ENCODE measurements at places on chromosomes 5 and 9. TPM values are rescaled to one million over a fixed set of nuclear protein-coding genes. Genes with fewer than 3 reads are reported as not detected.

Gene BTNL3
- total RNA-seq = not detected

DNA sequence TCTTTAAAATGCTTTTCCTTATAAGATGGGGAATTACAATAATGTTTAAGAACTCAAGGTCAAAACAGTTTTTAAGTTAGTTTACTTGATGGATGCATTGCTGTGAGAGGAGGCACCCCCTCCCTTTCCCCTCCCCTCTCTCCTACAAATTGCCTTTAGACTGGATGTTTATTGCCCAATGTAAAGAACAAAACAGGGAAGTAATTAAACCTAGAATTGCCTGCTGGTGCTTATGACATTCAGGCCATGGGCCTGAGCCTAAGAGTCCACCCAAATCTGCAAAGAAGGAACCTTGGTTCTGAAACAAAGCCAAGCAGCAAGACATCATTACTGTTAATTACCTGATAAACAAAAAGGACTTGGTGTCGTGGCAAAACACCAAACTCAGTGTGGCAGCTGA, 630.3 kb downstream of the ISL1 start:
- no peaks in the 10 kb centered on the region for H3K27me3 ChIP-seq
- no peak for DNase-seq
- no peaks in the 10 kb centered on the region for H3K4me1 ChIP-seq
- H3K36me3 ChIP-seq = no peaks in the 10 kb centered on the region

Gene SLC28A3
- total RNA-seq = not detected

Gene IGFBPL1
- 4.8 TPM for total RNA-seq

DNA sequence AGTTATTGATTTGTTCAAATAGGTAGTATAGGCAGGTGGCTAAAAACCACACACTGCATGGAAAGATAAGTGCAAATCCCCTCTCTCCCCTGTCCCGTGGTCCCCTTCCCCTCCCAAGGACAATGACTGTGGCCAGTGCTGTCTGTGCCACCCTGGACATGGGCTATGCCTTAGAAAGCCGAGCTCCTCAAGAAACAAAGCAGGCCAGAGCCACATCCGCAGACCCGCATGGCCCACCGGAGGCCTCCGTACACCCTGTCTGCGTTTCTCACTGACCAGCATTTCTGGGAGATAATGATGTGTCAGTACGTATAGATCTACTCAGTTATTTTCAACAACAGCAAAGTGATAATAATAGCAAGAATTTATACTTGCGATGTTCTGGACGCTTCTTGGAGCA, 16.3 kb downstream of the TSPAN17 start:
- no peak overlapping the region for H3K4me3 ChIP-seq
- DNase-seq = no peak
- no peaks in the 10 kb centered on the region for H3K36me3 ChIP-seq
- H3K27me3 ChIP-seq = no peaks in the 10 kb centered on the region
- no peak overlapping the region for H3K27ac ChIP-seq
- H3K4me1 ChIP-seq = no peaks in the 10 kb centered on the region

Gene GABRA6
- not detected for total RNA-seq

GRCh38 chr5:135835766-135836165, 1.3 kb downstream of the SLC25A48 start:
- no peak overlapping the region for H3K4me3 ChIP-seq
- H3K27me3 ChIP-seq = no peaks in the 10 kb centered on the region
- DNase-seq = no peak
- no peaks in the 10 kb centered on the region for H3K36me3 ChIP-seq

DNA sequence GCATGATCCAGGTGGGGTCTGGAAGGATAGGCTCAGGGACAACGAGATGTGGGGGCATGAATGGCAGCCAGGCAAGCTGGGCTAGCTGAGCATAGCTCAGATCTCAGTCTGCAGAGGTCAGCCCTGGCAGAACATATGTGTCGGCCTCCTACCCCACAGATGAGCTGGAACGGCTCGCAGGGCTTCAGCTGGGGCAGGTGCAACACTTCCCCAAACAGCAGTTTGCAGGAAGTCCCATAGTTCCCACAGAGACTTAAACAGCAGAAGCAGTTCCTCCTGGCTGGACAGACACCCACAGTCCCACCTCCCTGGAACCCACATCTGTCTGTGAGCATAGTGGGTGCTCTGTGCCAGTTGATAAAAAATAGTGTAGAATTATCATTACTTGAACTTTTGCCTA, 404.6 kb downstream of the GADD45G start:
- H3K36me3 ChIP-seq = no peaks in the 10 kb centered on the region
- no peak overlapping the region for H3K4me3 ChIP-seq
- no peaks in the 10 kb centered on the region for H3K4me1 ChIP-seq
- H3K27ac ChIP-seq = no peak overlapping the region

GRCh38 chr5:165881259-165881658, 2375.8 kb downstream of the MAT2B start:
- no peaks in the 10 kb centered on the region for H3K4me1 ChIP-seq
- H3K27me3 ChIP-seq = no peaks in the 10 kb centered on the region
- H3K27ac ChIP-seq = no peak overlapping the region
- no peak overlapping the region for H3K4me3 ChIP-seq
- no peak for DNase-seq

Gene ANKRD18B
- not detected for total RNA-seq

Gene MEGF10
- total RNA-seq = 0.11 TPM

GRCh38 chr9:107483666-107484065, 5.9 kb downstream of the KLF4 start:
- no peaks in the 10 kb centered on the region for H3K4me1 ChIP-seq
- H3K36me3 ChIP-seq = peaks cover 7% of the 10 kb centered on the region
- no peaks in the 10 kb centered on the region for H3K27me3 ChIP-seq
- H3K27ac ChIP-seq = no peak overlapping the region
- no peak overlapping the region for H3K4me3 ChIP-seq

Gene TOR4A
- total RNA-seq = 38.3 TPM

DNA sequence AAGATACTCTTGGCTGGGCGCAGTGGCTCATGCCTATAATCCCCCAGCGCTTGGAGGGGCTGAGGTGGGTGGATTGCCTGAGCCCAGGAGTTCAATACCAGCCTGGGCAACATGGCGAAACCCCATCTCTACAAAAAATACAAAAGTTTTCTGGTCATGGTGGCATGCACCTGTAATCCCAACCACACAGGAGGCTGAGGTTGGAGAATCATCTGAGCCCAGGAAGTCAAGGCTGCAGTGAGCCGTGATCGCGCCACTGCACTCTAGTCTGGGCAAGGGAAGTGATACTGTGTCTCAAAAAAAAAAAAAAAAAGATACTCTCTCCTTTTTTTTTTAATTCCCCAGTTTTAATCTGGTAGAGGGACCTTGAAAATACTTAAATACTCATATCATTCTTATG, 15.0 kb downstream of the ANKRD33B start:
- no peak overlapping the region for H3K27ac ChIP-seq
- H3K27me3 ChIP-seq = no peaks in the 10 kb centered on the region
- DNase-seq = no peak
- H3K36me3 ChIP-seq = no peaks in the 10 kb centered on the region
- no peak overlapping the region for H3K4me3 ChIP-seq
